ENCODE measurements at places on chromosomes 2 and 18. TPM values are rescaled to one million over a fixed set of nuclear protein-coding genes. Genes with fewer than 3 reads are reported as not detected.

The HSBP1L1 gene
- total RNA-seq: 20.6 TPM

The TUBA4B gene
- total RNA-seq: not detected

DNA sequence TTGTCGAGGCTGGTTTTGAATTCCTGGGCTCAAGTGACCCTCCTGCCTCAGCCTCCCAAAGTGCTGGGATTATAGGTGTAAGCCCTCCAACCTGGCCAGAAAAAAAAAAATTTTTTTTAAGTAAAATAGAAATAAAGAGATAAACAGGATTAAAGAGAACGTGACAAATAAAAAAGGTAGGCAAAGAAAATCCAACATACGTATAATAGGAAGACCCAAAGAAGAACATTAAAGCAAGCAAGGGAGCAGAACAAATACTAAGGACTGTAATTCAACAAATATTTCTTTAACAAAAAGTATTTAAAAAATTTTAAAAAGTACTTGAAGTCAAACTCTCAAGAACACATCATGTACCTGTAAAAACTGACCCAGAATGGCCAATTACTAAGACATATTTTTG, 56.4 kb downstream of the PTPN2 start:
- no peak for DNase-seq

DNA sequence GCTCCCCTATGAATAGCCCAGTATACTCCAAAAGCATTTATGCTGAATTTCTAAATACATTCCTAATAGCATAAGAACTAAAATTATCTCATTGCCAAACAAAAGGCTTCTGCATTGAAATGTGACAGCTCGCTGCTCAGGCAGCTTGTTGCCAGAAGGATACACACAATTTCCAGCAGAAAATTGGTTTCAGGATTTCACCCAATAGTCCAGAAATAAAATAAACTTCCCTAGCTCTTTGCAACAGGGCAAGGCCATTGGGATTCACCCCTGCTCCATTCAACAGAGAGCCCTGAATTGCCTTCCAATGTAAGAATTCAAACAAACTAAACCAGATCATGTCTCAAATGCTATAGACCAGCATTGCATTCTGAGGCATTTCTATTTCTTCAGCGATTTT, 70.7 kb downstream of the RBM43 start:
- DNase-seq: no peak

GRCh38 chr2:227817850-227818674, 4.4 kb downstream of the CCL20 start:
- peak; percentile 58 for DNase-seq

GRCh38 chr18:46344416-46345180, 240.4 kb downstream of the HAUS1 start:
- no peak for DNase-seq

GRCh38 chr2:151292141-151292540, 2.7 kb upstream of the NMI start:
- no peak for DNase-seq

DNA sequence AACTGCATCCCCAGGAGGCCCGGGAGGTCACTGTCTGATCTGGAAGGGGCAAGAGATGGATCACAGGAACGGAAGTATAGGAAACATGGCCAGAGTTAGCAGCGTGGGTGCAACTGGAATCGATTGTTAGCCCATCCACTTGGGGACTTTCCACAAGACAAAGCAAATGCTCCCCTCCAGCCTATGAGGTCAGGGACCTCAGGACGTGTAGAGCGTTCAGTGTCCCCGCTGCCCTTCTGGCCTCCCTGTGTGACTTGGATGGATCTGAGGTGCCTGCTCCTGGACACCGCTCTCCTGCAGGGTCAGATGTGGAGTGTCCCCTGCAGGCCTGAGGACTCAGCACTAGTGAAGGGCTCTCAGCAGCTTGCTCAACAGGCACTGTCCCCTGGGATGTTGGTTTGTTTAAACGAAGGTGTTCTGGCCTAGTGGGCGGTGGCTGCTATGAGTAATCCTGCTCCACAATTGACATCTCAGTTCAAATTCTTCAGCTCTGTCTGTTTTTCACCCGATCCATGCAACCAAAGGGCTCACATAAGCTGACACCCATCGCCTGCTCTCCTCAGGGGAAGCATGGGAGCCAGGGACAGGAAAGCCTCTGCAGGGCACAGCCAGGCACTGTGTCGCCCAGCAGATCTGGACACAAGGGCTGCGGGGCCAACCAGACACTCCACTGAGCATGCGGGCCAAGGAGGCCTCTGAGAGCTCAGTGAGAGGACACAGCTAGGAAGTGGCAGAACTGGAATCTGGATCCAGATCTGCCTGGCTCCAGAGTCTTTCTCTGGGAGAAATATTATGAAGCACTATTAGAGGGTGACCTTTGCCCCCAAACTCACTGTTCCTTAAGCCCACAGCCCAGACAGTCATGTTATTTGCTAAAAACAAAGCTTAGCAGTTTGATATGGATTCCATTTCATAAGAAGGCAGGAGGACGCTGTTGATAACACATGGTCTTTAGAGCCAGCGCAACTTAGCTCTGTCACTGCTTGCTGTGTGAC, 78.5 kb downstream of the RHOB start:
- peak; percentile 42 for DNase-seq

- no peak for DNase-seq
Measured at GRCh38 chr2:156191527-156191926, 141.0 kb downstream of the NR4A2 start.
